Large intestine (tissue), 12 donors: ENCODE measurements at places on chromosomes 5 and 9.

DNA sequence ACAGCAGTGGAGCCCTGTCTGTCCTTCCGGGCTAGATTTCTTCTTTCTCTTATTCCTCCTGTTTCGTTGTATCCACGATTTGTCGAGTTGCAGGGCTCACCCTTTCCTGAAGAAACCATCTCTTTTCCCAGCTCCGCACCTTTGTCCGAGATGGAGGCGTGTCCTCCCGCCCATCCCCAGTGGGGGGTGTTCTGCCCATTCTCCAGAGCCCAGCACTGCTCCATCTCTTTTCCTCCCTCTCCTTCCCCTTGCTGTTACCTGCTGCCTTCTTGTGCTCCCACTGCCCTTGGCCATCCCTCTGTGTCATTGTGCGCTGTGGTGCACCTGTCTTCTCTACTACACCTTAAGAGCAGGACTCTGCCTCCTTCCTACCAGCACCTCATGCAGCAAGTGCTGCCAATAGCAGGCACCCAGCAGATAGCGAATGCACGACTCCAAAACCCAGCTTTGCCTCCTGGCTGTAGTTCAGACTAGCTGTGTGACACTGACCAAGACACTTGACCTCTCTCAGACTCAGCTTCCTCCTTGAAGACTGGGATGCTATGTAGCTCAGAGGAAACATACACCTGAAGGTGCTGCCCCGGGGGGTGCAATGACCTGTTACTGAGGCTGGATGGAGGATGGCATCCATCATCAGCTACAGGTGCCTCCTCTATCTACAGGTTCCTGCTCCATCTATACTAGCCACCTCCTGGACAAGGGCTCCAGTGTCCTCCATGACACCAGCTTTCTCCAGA is 8.9 kb downstream of the OR13J1 start:
- no peak for DNase-seq

- no peak for DNase-seq
Measured at GRCh38 chr9:70951749-70952727, 169.4 kb downstream of the TRPM3 start.

GRCh38 chr5:168261227-168261571 is 30.2 kb upstream of the WWC1 start:
- no peak for DNase-seq

- DNase-seq, result peak; percentile 50
Measured at GRCh38 chr9:134307674-134308638, 18.3 kb upstream of the RXRA start.

DNA sequence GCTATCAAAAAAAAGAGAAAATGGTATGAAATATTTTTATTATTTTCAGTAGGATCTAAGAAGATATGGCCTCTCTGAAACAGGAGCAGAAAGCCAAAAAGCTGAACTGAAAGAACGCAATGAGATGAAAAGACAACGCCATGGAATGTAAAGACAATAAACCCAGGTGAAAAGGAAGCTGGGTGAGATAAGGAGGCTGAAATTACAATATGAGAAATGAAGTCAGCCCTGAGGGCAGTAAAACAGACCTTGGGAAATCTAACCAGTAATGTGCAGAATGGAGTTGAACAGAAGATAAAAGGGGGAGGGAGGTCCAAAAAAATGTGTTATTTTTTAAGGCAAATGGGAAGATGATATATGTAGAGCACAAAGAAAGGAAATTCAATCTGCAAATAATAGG is 265.3 kb downstream of the ENC1 start:
- DNase-seq, result peak; percentile 72

DNA sequence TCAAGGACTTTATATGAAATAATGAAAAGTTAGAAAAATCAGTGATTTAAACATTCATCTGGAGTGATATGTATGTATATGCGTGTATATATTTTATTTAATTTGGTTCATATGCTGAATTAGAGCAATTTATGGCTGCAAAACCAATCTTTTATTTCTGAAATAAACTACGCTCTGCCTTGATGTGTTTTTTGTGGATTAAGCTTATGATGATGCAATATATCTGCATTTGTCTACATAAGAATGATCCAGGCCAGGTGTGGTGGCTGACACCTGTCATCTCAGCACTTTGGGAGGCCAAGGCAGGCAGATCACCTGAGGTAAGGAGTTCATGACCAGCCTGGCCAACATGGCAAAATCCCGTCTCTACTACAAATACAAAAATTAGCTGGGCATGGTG is 1842.3 kb upstream of the CDH6 start:
- no peak for DNase-seq
